Kidney (tissue), 22 donors: ENCODE measurements at places on chromosomes 2 and 18.

GRCh38 chr2:99422599-99422998, 67.2 kb downstream of the REV1 start:
- DNase-seq, result no peak

DNA sequence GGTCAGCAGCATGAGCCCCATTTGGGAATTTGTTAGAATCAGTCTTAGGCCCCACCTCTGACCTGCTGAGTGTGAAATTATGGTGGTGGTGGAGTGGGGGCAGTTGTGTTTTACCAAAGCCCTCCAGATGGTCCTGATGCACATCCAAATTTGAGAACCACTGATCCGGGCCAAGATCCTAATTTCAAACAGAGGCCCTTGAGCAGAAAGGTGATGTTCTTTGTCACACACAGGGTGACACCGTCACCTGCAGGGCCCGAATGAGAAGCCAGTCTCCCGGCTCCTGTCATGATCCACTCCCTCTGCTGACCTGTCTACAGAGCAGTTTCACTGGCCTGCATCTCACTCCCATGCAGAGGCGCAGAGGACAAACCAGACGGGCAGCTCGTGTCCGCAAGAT, 129.9 kb downstream of the TRIM43 start:
- no peak for DNase-seq

GRCh38 chr18:25517881-25518715, 166.1 kb upstream of the ZNF521 start:
- DNase-seq, result peak; percentile 16

GRCh38 chr2:86031151-86031550, 74.5 kb downstream of the POLR1A start:
- DNase-seq, result peak; percentile 64
